ENCODE measurements at places on chromosomes 3 and 15.
A peak's percentile ranks its signal among the peaks of the same experiment; 100 is the strongest.

GRCh38 chr3:13895155-13896105 is 15.6 kb upstream of the WNT7A start:
- peak; percentile 86 for DNase-seq

- DNase-seq = peak; percentile 95
Measured at GRCh38 chr15:68524753-68525584, 53.8 kb upstream of the CORO2B start.

- peak; percentile 39 for DNase-seq
Measured at GRCh38 chr15:69861331-69862171, 236.2 kb downstream of the TLE3 start.

- no peak for DNase-seq
Measured at GRCh38 chr3:29099296-29099695, 181.6 kb upstream of the RBMS3 start.

- no peak for DNase-seq
Measured at GRCh38 chr3:103134023-103134724, 699.4 kb downstream of the ZPLD1 start.

- DNase-seq = peak; percentile 8
Measured at GRCh38 chr3:122356402-122356801, 26.6 kb downstream of the MIX23 start.

DNA sequence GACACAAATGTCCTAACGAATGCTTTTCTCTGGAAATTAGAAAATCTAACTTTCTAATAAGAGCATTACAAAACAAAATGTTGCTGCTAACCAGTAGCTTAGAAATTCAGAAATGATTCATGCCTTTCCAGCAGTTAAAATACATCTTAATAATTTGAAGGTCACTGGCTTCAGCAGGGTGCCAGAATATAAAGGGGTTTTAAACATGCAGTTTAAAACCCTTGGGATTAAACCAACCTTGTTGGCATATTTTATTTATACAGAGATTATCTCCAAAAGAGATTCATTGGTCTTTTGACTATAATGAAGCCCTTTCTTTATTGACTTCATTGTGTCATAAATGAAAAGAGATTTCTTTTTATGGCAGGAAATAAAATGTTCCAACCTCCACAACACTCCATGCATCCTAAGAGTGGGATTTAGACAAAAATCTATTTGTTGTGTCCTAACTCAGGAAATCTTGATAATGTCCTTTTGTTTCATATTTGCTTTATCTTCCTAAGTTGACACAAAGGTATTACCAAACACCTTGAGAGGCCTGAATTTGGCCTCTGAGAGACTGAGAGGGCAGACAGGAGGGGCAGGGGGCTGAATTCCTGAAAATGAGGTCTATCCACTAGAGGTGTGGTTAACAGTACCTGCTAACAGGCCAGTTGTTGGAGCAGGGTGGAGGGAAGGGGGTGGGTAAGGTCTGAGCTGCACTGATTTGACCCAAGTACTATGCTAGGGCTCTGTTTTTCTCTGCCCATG is 124.4 kb downstream of the FEZF2 start:
- no peak for DNase-seq
